ENCODE measurements at places on chromosomes 13 and 19. TPM values are rescaled to one million over a fixed set of nuclear protein-coding genes. Genes with fewer than 3 reads are reported as not detected.

Gene GNA15
- 4.8 TPM for total RNA-seq

Gene PCDH20
- total RNA-seq, result 5.9 TPM

Gene ZNF442
- total RNA-seq, result 2.3 TPM

Gene SPIB
- total RNA-seq, result 53.3 TPM

Gene IGFL1
- not detected for total RNA-seq

- H3K27me3 ChIP-seq, result no peaks in the 10 kb centered on the region
- no peak overlapping the region for H3K27ac ChIP-seq
- no peak for DNase-seq
- H3K4me3 ChIP-seq, result no peak overlapping the region
Observed at GRCh38 chr13:21095311-21095710, 33.9 kb upstream of the LATS2 start.

DNA sequence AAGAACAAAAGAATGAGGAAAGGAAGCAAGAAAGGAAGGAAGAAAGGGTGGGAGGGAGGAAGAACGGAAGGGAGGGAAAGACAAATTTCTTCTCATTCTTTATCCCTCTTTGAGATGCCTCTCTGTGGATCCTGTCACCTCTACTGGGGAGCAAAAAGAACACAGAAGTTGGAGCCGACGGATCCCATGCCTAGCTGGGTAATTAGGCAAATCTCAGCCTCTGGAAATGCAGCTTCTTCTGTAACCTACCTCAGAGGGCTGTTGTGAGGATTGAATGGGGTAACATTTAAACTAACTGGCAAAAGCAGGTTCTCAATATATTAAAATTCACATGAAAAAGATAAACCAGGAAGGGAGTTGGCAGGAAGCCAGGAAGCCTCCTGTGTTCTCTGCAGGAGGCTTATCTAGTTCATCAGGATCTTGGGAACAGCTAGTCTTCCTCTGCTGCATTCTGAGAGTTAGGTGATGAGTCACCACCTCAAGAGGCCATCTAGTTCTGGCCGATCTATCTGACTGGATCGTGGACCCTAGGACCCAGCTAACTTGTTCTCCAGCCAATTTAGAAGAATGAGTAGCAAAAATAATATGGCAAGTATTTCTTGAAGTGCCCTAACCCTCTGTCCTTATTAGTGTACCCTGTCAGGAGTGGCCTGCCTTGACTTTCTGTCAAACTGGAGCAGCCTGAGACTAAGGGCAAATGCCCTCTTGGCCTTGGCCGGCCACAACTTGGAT, 15.2 kb upstream of the CPB2 start:
- H3K36me3 ChIP-seq, result no peaks in the 10 kb centered on the region
- no peaks in the 10 kb centered on the region for H3K27me3 ChIP-seq
- H3K4me3 ChIP-seq, result no peak overlapping the region
- no peaks in the 10 kb centered on the region for H3K4me1 ChIP-seq

- no peak overlapping the region for H3K27ac ChIP-seq
- DNase-seq, result peak; percentile 83
- no peak overlapping the region for H3K4me3 ChIP-seq
- H3K4me1 ChIP-seq, result no peaks in the 10 kb centered on the region
- H3K36me3 ChIP-seq, result no peaks in the 10 kb centered on the region
- H3K27me3 ChIP-seq, result peaks cover 67% of the 10 kb centered on the region
Observed at GRCh38 chr19:17889609-17890214, 18.0 kb downstream of the SLC5A5 start.

DNA sequence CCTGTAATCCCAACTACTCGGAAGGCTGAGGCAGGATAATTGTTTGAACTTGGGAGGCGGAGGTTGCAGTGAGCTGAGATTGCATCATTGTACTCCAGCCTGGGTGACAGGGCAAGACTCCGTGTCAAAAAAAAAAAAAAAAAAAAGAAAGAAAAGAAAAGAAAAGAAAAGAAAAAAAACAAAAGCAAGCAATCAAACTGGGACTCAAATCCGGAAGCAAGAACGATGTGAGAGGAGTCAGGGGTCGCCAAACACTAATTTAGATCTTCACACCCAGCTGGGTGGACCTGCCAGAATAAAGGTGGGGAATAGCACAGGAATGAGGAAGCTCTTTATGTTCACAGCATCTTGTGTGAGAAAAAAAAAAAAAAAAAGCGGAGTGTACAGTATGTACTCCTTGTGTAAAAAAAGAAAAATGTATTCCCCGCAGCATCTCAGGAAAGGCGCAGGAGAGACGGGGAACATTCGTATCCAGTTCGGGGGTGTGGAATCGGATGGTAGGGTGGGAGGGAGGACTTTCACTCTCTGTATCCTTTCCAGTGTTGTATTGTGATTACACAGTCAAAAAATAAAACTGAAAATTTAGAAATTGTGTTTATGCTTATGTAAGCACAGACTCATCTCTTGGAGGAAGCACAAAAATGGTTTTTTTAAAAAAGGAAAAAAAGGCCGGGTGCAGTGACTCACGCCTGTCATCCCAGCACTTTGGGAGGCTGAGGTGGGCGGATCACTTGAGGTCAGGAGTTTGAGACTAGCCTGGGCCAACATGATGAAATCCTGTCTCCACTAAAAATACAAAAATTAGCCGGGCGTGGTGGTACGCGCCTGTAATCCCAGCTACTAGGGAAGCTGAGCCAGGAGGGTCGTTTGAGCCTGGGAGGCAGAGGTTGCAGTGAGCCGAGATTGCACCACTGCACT, 7.6 kb downstream of the DNAJB1 start:
- DNase-seq, result peak; percentile 66
- peaks cover 25% of the 10 kb centered on the region for H3K36me3 ChIP-seq
- H3K4me1 ChIP-seq, result peaks cover 80% of the 10 kb centered on the region

- H3K27me3 ChIP-seq, result no peaks in the 10 kb centered on the region
- H3K36me3 ChIP-seq, result no peaks in the 10 kb centered on the region
- H3K27ac ChIP-seq, result no peak overlapping the region
- no peak overlapping the region for H3K4me3 ChIP-seq
Observed at GRCh38 chr19:31613683-31614219, 264.5 kb upstream of the TSHZ3 start.

DNA sequence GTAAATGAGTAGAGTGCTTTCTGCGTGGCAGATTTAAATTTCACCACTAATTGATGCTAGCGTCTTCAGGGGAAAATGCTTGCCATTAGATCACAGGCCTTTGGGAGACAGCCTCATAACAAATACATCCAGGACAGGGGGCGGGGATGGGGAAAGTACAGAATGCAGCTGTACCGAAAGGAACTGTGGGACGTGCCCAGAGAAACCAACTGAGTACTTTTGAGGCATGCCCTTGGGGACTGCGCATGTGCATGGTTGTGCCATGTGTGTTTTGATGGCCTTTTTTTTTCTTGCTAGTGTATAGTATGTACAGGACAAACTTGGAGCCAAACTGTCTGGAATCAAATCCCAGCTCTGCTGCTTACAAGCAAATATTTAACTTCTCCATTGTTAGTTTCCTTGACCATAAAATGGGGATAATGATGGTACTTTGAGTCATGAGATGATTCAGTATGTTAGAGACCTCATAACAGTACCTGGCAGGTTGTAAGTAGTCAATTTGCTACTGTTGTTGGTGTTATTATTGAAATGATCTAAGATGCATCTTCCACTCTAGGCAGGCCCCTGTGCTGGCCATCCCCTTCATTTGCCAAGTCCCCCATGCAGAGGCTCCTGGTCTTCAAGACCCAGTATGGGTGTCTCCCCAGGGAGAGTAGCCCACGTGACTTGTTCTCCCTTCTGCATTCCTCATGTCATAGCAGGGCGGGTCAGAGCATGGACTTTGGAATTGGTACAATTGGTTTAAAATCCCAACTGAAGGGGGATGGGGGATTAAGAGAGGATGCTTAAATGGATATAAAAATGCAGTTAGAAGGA, 68.3 kb upstream of the NPAS1 start:
- no peaks in the 10 kb centered on the region for H3K27me3 ChIP-seq
- no peaks in the 10 kb centered on the region for H3K36me3 ChIP-seq
- H3K4me1 ChIP-seq, result peaks cover 45% of the 10 kb centered on the region
- DNase-seq, result peak; percentile 59
- no peak overlapping the region for H3K4me3 ChIP-seq
- no peak overlapping the region for H3K27ac ChIP-seq

DNA sequence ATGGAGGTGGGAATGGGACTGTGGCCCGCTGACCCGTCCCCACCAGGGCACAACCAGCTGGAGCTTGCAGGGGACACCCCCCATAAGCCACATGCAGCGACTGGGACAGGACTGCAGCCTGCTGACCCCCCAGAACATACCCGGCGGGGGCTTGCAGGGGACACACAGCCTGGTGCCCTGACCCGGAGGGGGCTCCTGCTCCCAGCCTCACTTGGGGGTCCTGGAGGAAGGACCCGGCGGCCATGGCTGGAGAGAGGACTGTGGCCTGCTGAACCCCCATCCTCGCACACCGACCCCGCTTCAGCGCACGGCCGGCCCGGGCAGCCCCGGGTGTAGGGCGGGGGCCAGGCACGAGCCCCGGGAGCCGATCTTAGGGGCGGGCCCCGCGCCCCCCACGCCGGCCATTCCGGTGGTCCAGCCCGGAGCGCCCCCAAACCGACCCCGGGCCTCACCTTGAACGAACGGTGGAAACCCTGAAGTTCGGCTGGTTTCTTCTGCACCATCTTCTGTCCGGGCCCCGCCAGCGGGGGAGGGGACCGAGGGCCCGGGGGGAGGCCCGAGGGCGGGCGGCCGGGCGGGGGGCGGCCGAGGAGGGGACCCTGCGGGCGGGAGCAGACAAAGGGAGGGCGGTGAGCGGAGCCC, 574 bp downstream of the MKNK2 start:
- DNase-seq, result no peak
- peak overlapping the region; percentile 94 for H3K27ac ChIP-seq
- H3K4me3 ChIP-seq, result peak overlapping the region; percentile 98

DNA sequence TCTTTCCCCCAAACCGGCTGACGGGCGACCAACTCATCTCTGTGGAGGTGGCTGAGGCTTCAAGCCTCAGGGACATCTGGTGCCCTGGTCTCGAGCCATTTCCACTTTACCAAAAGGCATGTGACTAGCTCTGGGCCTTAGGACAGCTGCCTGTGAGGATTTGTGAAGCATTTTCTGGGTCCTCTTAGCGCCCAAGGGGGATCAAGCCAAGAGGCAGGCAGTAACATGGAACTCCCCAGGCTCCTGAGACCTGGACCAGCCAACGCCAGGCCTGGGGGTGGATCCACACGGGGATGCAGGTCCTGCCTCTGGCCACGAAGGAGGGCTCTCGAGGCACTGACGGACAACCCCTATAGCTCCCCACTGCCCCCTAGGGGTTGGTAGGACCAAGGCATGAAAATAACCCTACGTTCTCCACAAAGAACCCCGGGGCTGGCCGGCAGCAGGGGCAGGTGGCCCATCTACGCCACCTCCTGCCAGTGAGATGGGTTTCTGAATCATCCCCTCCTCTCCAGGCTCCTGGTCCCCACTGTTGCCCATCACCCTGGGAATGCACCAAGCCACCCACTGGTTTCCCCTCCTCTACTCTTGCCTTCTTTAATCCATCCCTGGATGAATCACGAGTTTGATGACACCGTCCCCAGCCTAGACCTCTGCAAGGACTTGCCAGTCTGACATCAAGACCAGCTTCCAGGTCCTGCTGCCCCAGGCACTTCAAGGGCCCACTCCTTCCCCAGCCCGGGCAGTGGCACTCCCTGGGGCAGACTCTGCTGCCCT, 7.0 kb upstream of the MYDGF start:
- peak; percentile 56 for DNase-seq
- H3K27ac ChIP-seq, result peak overlapping the region; percentile 67
- H3K4me1 ChIP-seq, result peaks cover 8% of the 10 kb centered on the region
- H3K27me3 ChIP-seq, result no peaks in the 10 kb centered on the region
- no peak overlapping the region for H3K4me3 ChIP-seq

GRCh38 chr19:47183601-47184000, 47.4 kb downstream of the BBC3 start:
- peaks cover 22% of the 10 kb centered on the region for H3K4me1 ChIP-seq
- no peak overlapping the region for H3K27ac ChIP-seq
- no peaks in the 10 kb centered on the region for H3K27me3 ChIP-seq

GRCh38 chr13:98893371-98893770, 84.5 kb downstream of the DOCK9 start:
- H3K4me3 ChIP-seq, result no peak overlapping the region
- no peaks in the 10 kb centered on the region for H3K27me3 ChIP-seq
- peaks cover 38% of the 10 kb centered on the region for H3K36me3 ChIP-seq
- no peaks in the 10 kb centered on the region for H3K4me1 ChIP-seq
- H3K27ac ChIP-seq, result no peak overlapping the region
- DNase-seq, result no peak

GRCh38 chr19:54424660-54425381, 9.6 kb downstream of the TTYH1 start:
- no peak for DNase-seq
- H3K36me3 ChIP-seq, result no peaks in the 10 kb centered on the region
- peaks cover 10% of the 10 kb centered on the region for H3K4me1 ChIP-seq
- H3K4me3 ChIP-seq, result no peak overlapping the region
- no peak overlapping the region for H3K27ac ChIP-seq

DNA sequence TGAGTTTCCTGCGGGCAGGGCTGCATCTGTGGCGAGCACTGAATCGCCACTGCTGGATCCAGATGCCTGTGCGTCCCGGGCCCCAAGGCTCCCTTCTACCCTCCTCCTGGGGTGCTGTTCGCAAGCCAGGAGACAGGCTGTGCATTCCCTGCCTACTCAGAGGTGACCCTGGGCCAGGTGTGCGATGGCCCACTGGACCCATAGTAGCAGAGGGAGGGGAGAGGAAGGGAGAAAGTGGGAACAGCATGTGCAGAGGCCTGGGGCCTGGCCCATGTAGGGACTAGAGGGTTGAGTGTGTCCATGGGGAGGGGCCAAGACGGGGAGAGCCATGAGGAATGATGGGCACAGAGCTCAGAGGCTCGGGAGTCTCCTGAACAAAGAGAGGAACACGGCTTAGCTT, 27.3 kb downstream of the CARM1 start:
- peaks cover 56% of the 10 kb centered on the region for H3K4me1 ChIP-seq
- no peaks in the 10 kb centered on the region for H3K36me3 ChIP-seq
- H3K27me3 ChIP-seq, result no peaks in the 10 kb centered on the region
- DNase-seq, result no peak

GRCh38 chr13:23744315-23744714, 144.9 kb downstream of the MIPEP start:
- DNase-seq, result no peak
- no peaks in the 10 kb centered on the region for H3K27me3 ChIP-seq
- H3K36me3 ChIP-seq, result no peaks in the 10 kb centered on the region
- H3K4me3 ChIP-seq, result no peak overlapping the region

- H3K36me3 ChIP-seq, result no peaks in the 10 kb centered on the region
- peaks cover 9% of the 10 kb centered on the region for H3K4me1 ChIP-seq
- no peaks in the 10 kb centered on the region for H3K27me3 ChIP-seq
Observed at GRCh38 chr19:7706955-7707456, 5.1 kb upstream of the FCER2 start.

DNA sequence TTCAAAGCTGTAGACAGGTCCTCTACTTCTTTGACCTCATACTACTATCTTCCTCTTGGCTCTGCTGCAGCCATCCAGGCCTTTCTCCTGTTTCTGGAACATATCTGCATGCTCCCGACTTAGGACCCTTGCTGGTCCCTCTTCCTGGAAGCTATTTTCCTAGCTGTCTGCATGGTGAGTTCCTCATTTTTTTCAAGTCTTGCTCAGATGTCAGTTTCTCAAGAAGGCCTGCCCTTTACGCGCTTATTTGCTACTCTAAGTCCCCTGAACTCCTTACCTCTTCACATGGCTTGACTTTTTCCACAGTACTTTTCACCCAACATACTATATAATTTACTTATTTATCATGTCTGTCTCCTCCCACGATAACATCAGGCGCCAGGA, 31.4 kb downstream of the DNAJC3 start:
- peaks cover 42% of the 10 kb centered on the region for H3K36me3 ChIP-seq
- H3K27me3 ChIP-seq, result no peaks in the 10 kb centered on the region
- H3K4me3 ChIP-seq, result no peak overlapping the region
- peak overlapping the region; percentile 40 for H3K27ac ChIP-seq
- no peak for DNase-seq
